ENCODE measurements at places on chromosomes 12 and 14.

DNA sequence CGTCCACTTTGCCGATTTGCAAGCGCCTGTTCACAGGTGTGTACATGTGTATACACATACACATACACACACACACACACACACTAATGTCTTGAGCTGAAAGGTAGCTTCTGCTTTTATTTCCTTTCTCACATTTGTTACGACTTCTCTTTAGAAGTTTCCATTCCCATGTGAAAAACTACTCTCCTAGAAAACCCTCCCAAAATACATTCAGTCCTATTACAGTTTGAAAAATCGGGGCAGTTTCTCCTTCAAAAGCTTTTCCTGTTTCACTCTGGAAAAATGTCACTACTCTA, 3.9 kb downstream of the BLTP3B start:
- no peak for DNase-seq

DNA sequence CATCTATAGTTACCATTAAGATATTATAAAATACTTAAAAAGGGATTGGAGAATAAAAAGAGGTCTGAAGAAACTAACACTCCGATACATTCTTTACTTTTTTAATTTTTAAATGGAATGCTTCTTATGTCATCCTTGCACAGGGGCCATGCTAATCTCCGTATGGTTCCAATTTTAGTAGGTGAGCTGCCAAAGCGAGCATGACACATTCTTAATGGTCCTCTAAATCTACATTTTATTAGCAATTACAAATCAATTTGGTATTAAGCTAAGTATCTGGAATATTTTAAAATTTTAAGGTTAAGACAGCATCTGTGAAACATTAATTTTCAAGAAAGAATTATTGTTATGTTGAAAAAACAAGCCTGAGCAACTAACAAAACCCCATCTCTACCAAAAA, 6.2 kb upstream of the ARID4A start:
- peak; percentile 50 for DNase-seq

- no peak for DNase-seq
These were observed 125.5 kb upstream of the FAR2 start for GRCh38 chr12:29023436-29024076.

DNA sequence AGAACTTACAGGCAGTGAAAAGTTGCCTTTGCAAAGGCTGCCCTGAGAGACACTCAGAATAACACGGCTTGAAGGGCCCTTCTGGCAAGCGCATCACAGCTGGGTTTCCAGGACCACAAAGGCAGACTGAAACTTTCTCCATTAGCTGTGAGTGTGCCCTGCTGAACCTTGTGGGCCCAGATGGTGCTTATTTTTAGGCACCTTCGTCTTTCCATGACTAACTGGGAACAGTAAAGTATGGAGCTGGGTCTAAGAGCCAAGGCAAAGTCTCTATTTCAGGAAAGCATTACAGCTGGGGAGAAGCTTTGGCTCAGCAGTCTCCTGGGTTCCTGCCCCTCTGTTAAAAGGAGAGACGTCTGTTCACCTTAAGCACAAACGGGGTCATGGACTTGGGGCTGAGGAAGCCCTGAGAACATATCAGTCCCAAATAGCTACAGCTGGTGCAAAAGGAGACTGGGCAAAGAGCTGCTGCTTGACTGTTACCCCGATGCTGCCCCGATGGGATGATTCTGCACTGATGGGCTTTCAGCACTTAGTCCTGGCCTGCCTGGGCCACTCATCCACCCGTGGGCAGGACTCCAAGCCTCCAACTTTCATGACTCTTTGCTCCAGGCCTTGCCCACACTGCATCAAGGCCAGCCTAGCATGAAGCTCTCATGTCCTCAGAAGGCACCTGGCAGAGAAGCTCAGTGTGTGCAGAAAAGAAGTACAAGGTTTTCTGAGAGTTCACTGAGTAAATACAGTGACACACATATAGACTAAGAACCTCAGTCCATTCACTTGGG, 248.3 kb downstream of the PHLDA1 start:
- DNase-seq: no peak

GRCh38 chr14:102548616-102549240, 39.2 kb upstream of the ANKRD9 start:
- no peak for DNase-seq

DNA sequence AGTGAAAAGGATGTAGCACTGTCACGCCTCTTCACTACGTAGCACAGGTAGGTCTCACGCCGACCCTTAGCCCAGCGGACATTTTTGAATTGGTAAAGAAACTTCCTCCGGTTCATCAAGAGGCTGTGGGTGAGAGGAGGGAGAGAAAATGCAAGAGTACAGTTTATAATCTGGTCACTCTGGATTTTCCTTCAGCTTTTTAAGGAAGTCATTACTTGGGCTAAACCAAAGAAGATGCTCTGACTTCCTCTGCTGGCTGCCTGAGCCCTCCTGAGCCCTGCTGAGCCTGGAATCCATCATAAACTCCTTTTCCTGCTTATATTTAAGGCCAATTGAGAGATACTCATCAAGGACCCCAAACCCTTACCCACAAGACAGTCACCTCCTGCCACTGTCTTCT, 5.8 kb downstream of the AICDA start:
- DNase-seq: no peak

GRCh38 chr12:48787791-48788523, 932 bp downstream of the ADCY6 start:
- no peak for DNase-seq

- no peak for DNase-seq
These were observed 24.5 kb downstream of the ERG28 start for GRCh38 chr14:75636100-75636692.

Measured in fibroblast of skin of right quadriceps (primary cell).